ENCODE measurements at places on chromosomes 3 and 15. TPM values are rescaled to one million over a fixed set of nuclear protein-coding genes. Genes with fewer than 3 reads are reported as not detected.

Gene ESYT3
- polyA plus RNA-seq = 1.1 TPM

Gene CDV3
- polyA plus RNA-seq = 114 TPM

Gene JMJD7
- polyA plus RNA-seq = 3.9 TPM

Gene PODXL2
- polyA plus RNA-seq = 5.5 TPM

Gene CEMIP
- polyA plus RNA-seq = 0.54 TPM

Gene GOLGA6L1
- polyA plus RNA-seq = not detected

Gene CCDC13
- polyA plus RNA-seq = 0.41 TPM

Gene DISP2
- polyA plus RNA-seq = 0.39 TPM

Gene C3orf20
- 0.03 TPM for polyA plus RNA-seq

Gene ADAMTSL3
- polyA plus RNA-seq = 0.51 TPM

Gene KIF15
- 7.7 TPM for polyA plus RNA-seq

Gene GOLGA8R
- polyA plus RNA-seq = 0.56 TPM

Gene ADPRH
- 4.2 TPM for polyA plus RNA-seq

Gene ST6GAL1
- polyA plus RNA-seq = 3.8 TPM

Gene HTR3E
- polyA plus RNA-seq = not detected

Gene GRIP2
- 1.5 TPM for polyA plus RNA-seq

Gene TRH
- polyA plus RNA-seq = not detected

Gene SH3GL3
- 0.21 TPM for polyA plus RNA-seq

Gene AGTR1
- polyA plus RNA-seq = 1.1 TPM

Gene GATM
- 3.7 TPM for polyA plus RNA-seq

Gene HYAL1
- polyA plus RNA-seq = 0.62 TPM

Gene MCF2L2
- polyA plus RNA-seq = not detected

Gene RBPMS2
- 8.7 TPM for polyA plus RNA-seq

Gene HDC
- 0.07 TPM for polyA plus RNA-seq

Gene SEC62
- polyA plus RNA-seq = 105 TPM

Gene FSIP1
- polyA plus RNA-seq = 0.90 TPM

Gene GOLGA6L26
- not detected for polyA plus RNA-seq

Gene MYO1E
- 202 TPM for polyA plus RNA-seq

Gene CDCP1
- polyA plus RNA-seq = 3.9 TPM

Gene TMEM87A
- 30.7 TPM for polyA plus RNA-seq

Gene APEH
- polyA plus RNA-seq = 66.9 TPM

Gene MYL3
- polyA plus RNA-seq = not detected

Gene BUB1B
- 42.6 TPM for polyA plus RNA-seq

Gene FRMD4B
- 0.47 TPM for polyA plus RNA-seq

Gene ZCWPW2
- 0.09 TPM for polyA plus RNA-seq

Gene LMAN1L
- not detected for polyA plus RNA-seq

Gene C3orf62
- polyA plus RNA-seq = 2.0 TPM

Gene GP9
- polyA plus RNA-seq = not detected

Gene KBTBD13
- polyA plus RNA-seq = not detected

Gene EPHB1
- 0.21 TPM for polyA plus RNA-seq

Gene CADPS
- not detected for polyA plus RNA-seq

Gene ROBO2
- polyA plus RNA-seq = not detected

Gene PRR20G
- polyA plus RNA-seq = not detected

Gene ADAMTS9
- polyA plus RNA-seq = 0.68 TPM

Gene C3orf49
- polyA plus RNA-seq = not detected

Gene NR2F2
- 15.7 TPM for polyA plus RNA-seq

Gene GOLGA8M
- polyA plus RNA-seq = 0.33 TPM
